ENCODE measurements at places on chromosomes 5 and 9.

GRCh38 chr9:73137286-73137899, 14.3 kb upstream of the ANXA1 start:
- DNase-seq: no peak

DNA sequence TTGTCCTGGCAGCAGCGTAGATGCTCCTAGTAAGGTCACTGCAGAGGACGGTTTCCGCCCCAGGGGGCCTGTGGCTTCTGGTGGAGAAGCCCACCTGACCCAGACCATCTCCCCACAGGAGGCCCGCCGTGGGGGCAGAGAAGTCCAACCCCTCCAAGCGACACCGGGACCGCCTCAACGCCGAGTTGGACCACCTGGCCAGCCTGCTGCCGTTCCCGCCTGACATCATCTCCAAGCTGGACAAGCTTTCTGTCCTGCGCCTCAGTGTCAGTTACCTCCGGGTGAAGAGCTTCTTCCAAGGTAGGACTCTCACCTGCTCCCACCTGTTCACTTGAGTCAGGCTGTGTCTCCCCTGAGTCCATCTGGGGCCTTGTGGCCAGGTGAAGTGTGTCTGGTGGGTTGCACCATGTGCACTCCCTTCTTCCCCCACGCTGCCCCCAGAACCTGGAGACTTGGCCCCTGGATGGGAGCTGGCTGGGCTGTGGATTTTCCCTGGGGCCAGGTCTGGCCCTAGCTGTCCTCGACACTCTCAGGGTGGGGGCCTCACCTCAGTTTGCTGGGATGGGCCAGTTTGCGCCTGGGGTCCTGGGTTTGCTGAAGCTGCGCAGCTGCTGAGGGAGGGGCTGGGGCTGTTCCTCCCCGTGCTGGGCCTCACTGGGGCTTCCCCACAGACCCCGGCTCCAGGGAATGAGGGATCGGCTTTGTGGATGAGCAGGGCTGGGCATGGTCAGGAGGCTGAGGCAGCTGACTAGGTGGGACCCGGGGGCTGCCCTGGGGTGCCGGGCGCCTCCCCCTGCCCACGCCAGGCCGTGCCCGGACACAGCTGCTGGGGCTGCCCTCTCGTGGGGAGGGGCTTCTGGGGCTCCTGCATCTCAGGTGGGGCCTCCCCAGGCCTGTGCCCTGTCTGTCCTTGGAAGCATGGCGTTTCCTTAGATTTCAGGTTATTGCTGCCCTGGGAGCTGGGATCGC, 32.4 kb downstream of the AHRR start:
- DNase-seq: no peak

DNA sequence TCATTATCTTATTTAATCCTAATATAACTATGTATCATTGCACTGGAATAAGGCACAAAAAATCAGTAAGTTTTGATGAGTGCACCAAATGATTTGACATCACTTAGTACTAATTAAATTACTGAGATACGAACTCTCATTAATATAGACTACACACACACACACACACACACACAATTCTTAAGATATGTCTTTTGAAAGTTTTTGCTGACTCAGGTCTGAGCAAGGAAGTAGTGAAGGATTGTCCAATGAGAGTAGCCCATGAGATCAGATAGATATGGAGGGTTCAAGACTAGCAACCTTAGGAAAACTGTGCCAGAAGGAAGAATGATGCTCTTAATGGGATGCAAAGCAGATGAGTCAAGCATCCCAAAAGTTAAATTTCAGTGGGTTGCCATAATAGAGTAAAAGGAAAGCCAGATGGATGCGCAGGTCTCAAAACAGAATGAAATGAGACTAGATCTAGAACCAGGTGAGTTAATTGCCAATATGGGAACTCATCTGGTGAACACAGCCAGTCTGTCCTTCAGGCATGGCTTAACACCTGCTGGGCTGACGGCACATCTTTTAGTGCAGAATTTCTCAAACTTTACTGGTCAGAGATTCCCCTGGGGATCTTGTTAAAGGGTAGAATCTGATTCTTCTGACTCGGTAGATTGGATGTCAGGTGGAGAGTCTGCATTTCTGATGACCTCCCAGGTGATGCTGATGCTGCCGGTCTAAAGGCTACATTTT, 197.0 kb upstream of the NR4A3 start:
- no peak for DNase-seq

DNA sequence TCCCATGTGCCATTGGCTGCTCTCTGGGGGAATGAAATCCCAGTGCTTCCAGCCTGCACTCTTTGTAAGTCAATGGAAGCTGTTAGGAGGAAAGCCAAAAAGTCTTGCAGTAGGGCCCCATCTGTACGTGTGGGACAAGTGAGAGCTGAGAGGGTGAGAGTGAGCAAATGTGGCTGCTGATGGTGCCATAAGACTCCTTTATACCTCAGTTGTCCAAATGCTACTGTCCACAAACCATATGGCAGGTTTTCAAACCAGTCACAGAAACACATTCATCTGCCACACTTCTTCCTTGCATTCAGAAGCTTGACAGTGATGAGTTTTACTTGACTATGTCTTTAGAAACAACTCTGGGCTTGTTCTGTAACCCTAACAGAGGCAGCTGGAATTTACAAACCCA, 543.8 kb downstream of the CSNK1G3 start:
- DNase-seq: no peak

GRCh38 chr5:88602584-88602983, 280.4 kb downstream of the MEF2C start:
- DNase-seq: peak; percentile 52

GRCh38 chr9:73683862-73684591, 532.4 kb downstream of the ANXA1 start:
- no peak for DNase-seq

- no peak for DNase-seq
Measured at GRCh38 chr9:14232111-14232510, 81.8 kb downstream of the NFIB start.

DNA sequence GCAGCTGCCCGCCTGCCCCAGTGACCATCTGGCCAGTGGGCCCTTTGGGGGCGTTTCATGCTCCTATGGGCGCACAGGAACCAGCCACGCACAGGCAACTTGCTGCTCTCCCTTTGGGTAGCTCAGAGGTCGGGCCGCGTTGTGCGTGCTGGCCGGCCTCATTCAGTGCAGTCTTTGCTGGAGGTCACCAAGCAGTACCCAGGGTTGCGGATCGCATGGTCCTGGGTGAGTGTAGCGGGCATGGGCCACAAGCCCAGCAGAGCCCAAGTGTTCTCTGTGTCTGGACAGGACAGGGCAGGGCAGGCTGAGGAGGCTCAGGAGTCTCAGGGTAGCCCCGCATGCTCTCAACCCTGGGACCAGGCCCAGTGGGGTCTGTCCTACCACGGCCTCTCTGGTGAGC, 9.9 kb upstream of the MRNIP start:
- DNase-seq: no peak

GRCh38 chr5:53350991-53351770, 129.2 kb upstream of the FST start:
- DNase-seq: no peak

DNA sequence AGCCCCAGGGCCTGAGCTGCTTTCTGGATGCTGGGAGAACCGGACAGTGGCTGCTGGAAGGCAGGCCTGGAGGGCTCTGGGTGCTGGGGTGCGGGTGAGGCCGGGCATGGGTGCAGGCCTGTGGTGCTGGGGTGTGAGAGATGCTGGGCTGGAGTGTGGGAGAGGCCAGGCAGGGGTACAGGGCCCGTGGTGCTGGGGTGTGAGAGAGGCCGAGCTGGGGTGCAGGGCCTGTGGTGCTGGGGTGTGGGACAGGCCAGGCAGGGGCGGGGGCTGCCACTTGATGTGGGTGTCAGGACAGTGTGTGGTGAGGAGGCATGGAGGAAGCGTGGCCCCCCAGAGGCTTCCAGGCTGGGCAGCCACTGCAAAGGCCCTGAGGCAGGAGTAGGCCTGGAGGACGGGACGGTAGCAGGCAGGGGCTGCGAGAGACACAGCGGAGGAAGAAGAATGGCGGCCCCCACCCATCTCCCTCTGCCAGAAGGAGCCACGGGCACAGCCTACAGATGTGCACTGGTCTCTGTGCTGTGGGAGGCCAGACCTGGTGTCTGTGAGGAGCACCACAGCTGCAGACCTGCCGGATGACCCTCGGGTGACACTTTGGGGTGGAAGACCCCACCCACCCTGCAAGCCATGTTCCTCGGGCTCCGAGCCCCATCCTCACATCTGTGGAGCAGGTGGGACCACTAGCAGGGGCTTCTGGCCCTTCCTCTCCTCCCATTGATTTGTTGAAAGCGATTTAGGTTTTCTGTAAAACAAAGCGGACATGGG, 9.3 kb downstream of the NKD2 start:
- no peak for DNase-seq

DNA sequence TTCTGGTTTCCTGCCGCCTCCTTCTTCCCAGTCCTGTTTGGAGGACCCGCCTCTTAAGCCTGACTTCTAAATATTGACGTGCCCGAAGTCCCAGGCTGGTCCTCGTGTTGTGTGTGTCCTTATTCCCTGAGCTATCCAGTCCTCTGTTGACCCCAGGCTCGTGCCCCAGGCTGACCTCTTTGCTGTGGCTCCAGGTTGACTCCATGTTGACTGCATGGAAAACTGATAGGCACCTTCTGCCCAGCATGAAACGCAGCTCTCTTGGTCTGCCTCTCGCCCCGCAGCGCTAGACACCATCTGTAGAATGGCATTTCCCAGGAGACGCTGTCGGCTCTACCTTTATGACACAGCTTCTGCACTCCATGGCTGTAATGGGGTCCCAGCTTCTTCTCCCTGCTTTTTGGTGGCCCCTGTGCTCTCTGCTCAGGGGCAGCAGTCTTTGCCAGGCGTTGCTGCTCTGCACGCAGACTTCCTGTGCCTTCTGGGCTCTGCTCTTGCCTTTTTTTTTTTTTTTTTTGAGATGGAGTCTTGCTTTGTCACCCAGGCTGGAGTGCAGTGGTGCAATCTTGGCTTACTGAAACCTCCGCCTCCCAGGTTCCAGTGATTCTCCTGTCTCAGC, 28.4 kb downstream of the EHMT1 start:
- DNase-seq: no peak

- no peak for DNase-seq
Measured at GRCh38 chr5:71699751-71700150, 19.3 kb upstream of the CARTPT start.

DNA sequence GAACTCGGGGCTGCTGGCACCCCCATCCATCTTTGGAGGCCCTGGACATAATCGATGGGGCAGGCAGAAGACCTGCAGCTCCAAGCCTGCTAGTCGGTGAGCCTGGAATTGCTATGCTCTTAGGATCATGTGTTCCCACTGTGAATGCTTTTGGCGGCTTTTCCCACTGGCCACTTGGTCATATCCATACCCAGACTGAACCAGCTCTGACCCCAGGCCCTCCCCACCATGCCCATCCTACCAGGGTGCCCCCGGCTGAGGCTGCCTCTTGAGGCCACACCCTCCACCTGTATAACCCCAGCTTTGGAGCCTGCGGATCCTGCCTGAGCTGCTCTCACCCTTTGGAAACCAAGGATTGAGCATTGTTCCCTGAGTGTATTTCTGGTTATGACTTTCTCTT, 113.5 kb downstream of the TENT4A start:
- no peak for DNase-seq

DNA sequence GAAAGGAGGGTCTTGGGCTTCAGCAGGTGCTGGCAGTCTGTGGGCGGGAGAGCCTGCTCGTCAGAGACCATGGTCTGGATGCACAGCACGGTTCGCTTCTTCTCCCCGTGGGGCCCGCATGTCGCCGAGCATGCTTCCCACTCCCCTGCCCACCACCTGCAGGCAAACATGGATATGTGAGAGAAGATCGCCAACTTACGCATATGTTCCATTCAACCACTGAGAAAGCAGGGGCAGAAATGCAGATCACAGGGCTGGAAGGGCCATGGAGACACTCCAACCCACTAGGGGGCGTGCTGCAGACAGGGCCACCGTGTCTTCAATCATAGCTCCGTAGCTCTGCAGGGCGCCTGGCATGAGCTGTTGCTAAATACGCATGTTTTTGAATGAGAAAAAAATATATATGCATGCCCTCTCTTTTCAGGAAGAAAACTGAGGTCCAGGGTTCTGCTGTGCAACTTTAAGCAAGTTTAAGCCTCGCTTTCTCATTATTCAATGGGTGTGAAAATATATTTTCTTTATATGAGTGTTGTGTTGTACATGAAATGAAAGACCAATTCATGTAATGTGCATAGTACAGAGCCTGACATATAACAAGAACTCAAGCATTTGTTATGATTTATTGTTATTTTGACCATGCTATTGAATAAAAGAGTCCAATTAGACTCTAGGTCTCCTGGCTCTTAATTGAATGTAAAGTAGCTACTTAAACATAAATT, 148.0 kb downstream of the TARS1 start:
- DNase-seq: no peak

GRCh38 chr5:126963822-126964375, 66.5 kb downstream of the MARCHF3 start:
- no peak for DNase-seq

Data from left lobe of liver (tissue), 2 donors.